Sigmoid colon (tissue), 7 donors: ENCODE measurements at places on chromosomes 3 and 15. TPM values are rescaled to one million over a fixed set of nuclear protein-coding genes. Genes with fewer than 3 reads are reported as not detected.

- H3K4me3 ChIP-seq: no peak overlapping the region
- DNase-seq: no peak
- H3K36me3 ChIP-seq: no peaks in the 10 kb centered on the region
- H3K4me1 ChIP-seq: no peaks in the 10 kb centered on the region
- no peaks in the 10 kb centered on the region for H3K27me3 ChIP-seq
Measured at GRCh38 chr15:59349680-59350420, 22.8 kb downstream of the MYO1E start.

DNA sequence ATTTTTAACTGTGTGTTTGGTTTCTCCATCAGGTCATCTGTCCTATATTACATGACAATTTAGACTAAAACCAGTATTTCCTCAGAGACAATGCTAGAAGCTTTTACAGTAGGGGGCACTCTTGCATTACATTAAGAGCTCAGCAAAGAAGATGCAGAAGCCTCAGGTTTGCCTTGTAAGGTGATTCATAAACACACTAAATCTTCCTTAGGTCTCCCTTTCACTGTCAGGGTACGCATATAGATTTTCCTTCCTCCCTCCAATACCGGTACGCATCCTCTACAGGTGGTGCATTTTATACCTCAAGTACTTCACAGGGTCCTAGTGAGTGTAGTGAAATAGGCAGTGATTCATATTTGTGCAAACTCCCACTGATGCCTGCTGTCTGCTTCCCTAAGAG, 46.5 kb downstream of the CD86 start:
- no peak for DNase-seq
- H3K4me1 ChIP-seq: no peaks in the 10 kb centered on the region
- no peaks in the 10 kb centered on the region for H3K27me3 ChIP-seq
- H3K36me3 ChIP-seq: no peaks in the 10 kb centered on the region

GRCh38 chr15:49145651-49146609, 9.5 kb downstream of the COPS2 start:
- DNase-seq: no peak
- H3K4me3 ChIP-seq: no peak overlapping the region
- H3K36me3 ChIP-seq: peaks cover 42% of the 10 kb centered on the region

DNA sequence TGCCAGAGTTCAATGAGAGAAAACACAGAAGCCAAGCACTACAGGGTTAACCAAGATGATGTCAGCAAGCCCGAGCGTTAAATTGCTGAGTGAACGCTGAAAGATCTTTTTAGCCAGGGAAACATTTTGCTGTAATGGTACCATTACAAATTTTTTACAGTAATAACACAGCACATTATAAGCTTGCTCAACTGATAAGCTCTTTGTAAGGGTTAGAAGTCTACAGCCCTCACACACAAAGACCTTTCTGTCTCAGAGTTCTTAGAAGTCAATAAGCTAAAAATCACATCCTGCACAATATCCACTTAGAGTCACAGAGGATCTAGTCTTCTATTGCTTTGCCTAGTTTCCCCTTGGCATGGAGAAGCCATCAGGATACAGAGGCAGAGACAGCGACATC, 29.9 kb downstream of the CHSY1 start:
- DNase-seq: no peak
- no peak overlapping the region for H3K27ac ChIP-seq
- H3K4me1 ChIP-seq: peaks cover 9% of the 10 kb centered on the region
- no peak overlapping the region for H3K4me3 ChIP-seq

DNA sequence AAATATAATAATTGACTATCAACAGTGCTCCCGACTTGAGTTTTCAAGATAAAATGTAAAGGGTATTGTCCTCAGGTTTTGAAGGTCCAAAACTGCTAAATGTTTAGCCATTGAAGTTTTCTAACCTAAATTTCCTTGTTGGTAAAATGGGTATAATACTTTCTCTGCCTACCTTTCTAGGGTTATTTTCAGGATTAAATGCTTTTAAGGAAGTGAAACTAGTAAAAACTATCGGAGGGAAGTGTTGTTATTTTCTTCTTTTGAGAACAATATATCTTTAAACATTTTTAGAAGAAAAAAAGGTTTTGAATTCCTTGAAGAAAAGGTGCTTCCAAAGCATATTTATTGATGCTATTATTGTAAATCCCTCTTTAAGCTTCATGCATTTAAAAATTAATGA, 67.3 kb downstream of the FILIP1L start:
- DNase-seq: no peak
- H3K36me3 ChIP-seq: no peaks in the 10 kb centered on the region
- H3K4me3 ChIP-seq: no peak overlapping the region
- peaks cover 39% of the 10 kb centered on the region for H3K4me1 ChIP-seq

- peaks cover 5% of the 10 kb centered on the region for H3K27me3 ChIP-seq
- DNase-seq: no peak
- H3K4me3 ChIP-seq: no peak overlapping the region
- H3K27ac ChIP-seq: no peak overlapping the region
- H3K36me3 ChIP-seq: no peaks in the 10 kb centered on the region
Measured at GRCh38 chr3:115788921-115789470, 165.7 kb downstream of the GAP43 start.

DNA sequence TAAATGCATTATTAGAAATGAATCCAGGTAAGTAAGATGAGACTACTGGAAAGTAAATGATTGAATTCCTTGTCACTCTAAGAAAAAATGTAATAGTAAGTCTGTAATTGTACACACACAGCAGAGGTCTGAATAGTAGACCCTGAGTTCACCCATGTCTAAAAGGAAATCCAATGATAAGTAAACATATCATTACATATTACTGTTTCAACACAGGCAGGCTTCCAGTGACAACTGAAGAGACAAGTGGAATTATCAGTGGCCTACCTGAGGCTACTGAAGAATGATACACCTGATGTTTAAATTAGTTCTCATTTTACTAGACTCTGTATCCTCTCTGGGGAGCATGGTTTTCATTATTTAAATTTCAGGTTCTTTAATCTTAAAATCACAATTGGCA, 6.2 kb upstream of the CCNL1 start:
- H3K4me1 ChIP-seq: no peaks in the 10 kb centered on the region
- no peak overlapping the region for H3K27ac ChIP-seq
- no peaks in the 10 kb centered on the region for H3K27me3 ChIP-seq
- H3K4me3 ChIP-seq: no peak overlapping the region
- DNase-seq: no peak
- no peaks in the 10 kb centered on the region for H3K36me3 ChIP-seq

GRCh38 chr3:170130532-170130931, 51.0 kb downstream of the PHC3 start:
- H3K4me3 ChIP-seq: no peak overlapping the region
- H3K36me3 ChIP-seq: peaks cover 20% of the 10 kb centered on the region
- H3K4me1 ChIP-seq: no peaks in the 10 kb centered on the region
- DNase-seq: no peak
- H3K27ac ChIP-seq: no peak overlapping the region

- H3K36me3 ChIP-seq: no peaks in the 10 kb centered on the region
- no peak overlapping the region for H3K4me3 ChIP-seq
- DNase-seq: no peak
- H3K27ac ChIP-seq: no peak overlapping the region
- no peaks in the 10 kb centered on the region for H3K27me3 ChIP-seq
Measured at GRCh38 chr3:72008226-72008996, 223.5 kb upstream of the PROK2 start.

Gene GOLGA6A
- total RNA-seq: not detected
